NCI-H774 (cell line): ENCODE measurements at places on chromosomes 11 and 22.

GRCh38 chr11:115548878-115549528, 44.8 kb upstream of the CADM1 start:
- DNase-seq = no peak

DNA sequence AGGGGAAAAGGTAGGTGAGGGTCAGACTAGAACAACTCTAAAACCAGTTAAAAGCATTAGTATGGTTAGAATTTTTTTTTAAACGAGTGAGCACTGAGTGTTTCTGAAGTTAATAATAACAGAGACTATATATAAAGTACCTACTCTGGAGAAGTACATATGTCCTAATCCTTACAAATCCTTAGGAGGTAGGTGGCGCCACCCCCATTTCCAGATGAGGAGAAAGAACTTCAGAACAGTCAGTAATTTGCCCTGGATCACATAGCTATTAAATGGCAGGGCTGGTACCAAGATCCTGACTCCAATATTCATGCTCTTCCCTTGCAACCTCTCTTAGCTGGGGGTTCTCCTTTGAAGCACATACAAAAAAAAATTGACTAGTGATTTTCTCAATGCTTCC, 80.5 kb downstream of the CLPB start:
- DNase-seq = no peak

DNA sequence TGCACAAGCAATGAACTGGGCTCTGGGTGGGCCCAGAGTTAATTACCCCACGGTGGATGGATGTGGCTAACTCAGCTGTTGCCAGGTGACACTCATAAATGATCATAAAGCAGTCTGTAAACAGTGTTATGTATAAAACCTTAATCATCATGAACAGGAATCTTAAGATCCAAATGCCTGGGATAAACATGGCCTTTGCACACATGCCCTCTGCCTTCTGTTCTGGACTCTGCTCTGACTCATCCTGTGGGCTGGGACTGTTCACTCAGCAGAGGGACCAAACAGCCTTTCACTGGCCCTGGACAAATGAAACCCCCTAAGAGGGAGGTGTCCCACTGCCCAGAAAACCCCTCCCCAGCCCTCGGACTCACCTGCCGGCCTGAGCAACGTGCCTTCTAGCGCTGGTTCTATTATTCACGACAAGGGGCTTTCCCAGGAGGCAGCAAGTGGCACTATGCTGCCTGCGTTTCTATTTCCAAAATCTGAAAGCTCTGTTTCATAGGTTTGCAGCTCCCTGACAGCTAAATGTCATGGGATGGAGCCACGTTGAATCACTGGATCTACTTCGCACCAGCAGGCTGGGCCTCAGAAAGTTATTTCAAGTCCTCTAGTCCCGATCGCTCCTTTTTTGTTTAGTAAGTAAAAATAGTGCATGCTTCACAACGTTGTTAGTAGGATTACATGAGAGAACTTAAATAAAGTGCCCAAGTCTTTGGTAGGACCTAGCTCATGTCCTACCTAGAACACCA, 53.0 kb downstream of the LARGE1 start:
- DNase-seq = no peak

- no peak for DNase-seq
Observed at GRCh38 chr11:68750195-68751003, 921 bp downstream of the TESMIN start.

GRCh38 chr22:46501701-46502100, 35.7 kb downstream of the CELSR1 start:
- DNase-seq = no peak

- DNase-seq = no peak
Observed at GRCh38 chr11:87628026-87628580, 547.1 kb downstream of the RAB38 start.

DNA sequence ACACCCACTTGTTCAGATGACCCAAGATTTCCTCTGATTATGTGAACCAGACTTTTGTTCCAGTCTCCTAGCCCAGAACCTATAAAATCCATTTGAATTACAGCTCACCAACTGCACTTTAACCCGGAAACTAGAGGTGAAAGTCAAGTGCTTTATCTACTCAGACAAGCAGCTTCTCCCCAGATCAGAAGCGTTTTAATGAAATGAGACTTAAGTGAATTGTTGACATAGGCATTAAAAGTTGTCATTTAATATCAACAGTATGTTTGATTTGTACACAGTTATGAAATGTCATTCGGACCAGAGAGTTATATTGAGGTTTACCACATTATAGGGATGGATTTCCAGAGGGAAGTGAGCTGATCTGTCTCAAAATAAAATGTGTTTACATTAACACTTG, 52.0 kb downstream of the CADM1 start:
- no peak for DNase-seq

- no peak for DNase-seq
Observed at GRCh38 chr22:26437694-26438392, 8.8 kb downstream of the ASPHD2 start.

DNA sequence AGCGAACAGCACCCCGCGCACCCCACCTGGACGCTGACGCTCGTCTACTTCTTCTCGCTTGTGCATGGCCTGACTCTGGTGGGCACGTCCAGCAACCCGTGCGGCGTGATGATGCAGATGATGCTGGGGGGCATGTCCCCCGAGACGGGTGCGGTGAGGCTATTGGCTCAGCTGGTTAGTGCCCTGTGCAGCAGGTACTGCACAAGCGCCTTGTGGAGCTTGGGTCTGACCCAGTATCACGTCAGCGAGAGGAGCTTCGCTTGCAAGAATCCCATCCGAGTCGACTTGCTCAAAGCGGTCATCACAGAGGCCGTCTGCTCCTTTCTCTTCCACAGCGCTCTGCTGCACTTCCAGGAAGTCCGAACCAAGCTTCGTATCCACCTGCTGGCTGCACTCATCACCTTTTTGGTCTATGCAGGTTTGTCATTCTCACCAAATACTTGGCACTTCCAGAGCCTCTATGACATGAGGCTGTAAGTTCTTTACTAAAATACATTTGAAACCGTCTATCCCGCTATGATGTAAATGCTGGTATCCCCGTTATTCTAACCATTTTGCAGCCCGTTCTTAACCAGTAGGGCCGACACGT, 535 bp downstream of the AQP11 start:
- peak; percentile 47 for DNase-seq

DNA sequence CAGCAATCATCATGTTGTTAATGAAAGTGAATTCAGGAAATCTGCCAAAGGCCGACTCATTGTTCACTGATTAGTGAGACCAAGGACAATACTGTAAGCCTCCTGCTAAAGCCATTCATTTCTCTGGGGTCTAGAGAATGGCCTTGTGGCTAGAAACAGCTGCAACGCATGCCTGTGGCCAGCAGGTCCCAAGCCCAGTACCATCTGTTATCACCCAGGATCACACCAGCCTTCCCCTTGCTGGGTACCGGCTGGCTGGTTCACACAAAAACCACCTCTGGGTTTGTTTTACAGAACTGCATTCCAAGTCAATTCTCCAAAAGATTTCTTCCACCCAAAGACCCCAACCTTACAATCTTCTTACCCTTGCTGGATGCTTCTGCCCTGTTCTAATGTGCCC, 1.1 kb downstream of the PLAAT5 start:
- no peak for DNase-seq

DNA sequence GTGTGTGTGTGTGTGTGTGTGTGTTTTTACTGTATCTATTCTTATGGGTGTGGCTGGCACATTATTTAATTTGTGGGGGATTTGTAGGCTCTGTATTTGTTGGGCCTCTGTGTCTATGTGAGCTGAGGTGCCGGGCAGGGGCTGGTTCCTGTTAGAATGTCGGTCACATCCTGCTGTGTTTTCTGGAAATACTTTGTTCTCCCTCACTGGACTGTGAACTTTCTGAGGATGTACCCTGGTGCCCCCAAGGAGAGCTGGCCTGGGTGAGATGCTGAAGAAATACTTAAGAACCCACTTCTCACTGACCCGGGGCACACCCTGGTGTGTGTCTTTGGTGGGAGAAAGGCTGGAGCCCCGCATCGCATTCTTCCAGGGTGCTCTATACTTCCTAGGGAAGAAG, 28.6 kb downstream of the KIAA1671 start:
- no peak for DNase-seq

DNA sequence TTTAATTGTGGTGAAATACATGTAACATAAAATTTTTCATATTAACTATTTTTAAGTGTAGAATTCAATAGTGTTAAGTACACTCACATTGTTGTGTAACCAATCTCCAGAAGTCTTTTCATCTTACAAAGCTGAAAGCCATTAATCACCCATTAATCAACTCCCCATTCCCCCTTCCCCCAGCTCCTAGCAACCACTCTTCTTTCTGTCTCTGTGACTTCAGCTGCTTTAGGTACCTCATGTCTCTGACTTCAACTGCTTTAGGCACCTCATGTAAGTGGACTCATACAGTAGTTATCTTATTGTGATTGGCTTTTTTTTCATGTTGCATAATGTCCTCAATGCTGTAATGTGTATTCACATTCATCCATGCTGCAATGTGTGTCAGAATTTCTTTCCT, 150.8 kb upstream of the NTM start:
- no peak for DNase-seq
